ENCODE measurements at places on chromosomes 1 and 21.

GRCh38 chr1:241061062-241061461, 295.9 kb downstream of the RGS7 start:
- no peak for DNase-seq

DNA sequence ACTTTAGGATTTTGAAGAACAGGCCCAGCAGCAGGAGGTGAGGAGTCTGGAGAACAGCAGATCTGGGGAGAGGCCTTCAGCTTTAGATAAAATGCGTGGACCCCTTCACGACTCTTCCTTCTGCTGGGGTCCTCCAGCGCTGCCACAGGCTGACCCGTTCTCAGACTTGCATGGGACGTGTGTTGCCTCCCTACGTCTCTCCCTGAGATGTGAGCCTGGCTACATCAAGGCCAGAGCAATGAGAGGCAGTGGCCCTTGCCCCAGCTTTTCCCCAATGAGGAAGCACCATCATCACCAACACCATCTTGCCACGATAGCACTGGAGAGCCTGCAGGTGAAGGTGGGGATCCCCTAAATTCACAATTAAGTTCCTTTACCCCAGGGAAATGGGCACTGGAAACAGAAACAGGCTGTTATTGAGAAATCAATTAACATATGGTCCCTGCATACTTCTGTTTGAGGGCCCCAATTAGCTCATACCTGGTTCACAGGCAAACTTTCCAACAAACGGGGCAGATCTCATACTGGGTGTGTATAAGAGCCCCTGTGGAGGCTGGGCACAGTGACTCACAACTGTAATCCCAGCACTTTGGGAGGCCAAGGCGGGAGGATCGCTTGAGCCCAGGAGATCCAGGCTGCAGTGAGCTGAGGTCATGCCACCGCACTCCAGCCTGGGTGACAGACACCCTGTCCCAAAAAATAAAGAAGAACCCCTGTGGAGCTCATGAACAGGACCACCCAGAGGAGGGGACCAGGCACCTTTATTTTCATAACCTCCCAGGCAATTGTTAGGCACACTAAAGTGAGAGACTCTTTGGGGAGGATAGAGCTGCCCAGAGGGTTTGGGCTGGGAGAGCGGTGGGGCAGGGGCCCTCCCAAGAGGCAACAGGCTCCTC, 12.1 kb upstream of the ADAMTSL4 start:
- DNase-seq, result no peak

GRCh38 chr1:42924082-42924850, 34.4 kb downstream of the SLC2A1 start:
- DNase-seq, result no peak

- DNase-seq, result no peak
Observed at GRCh38 chr1:116808200-116808847, 54.1 kb downstream of the CD2 start.

DNA sequence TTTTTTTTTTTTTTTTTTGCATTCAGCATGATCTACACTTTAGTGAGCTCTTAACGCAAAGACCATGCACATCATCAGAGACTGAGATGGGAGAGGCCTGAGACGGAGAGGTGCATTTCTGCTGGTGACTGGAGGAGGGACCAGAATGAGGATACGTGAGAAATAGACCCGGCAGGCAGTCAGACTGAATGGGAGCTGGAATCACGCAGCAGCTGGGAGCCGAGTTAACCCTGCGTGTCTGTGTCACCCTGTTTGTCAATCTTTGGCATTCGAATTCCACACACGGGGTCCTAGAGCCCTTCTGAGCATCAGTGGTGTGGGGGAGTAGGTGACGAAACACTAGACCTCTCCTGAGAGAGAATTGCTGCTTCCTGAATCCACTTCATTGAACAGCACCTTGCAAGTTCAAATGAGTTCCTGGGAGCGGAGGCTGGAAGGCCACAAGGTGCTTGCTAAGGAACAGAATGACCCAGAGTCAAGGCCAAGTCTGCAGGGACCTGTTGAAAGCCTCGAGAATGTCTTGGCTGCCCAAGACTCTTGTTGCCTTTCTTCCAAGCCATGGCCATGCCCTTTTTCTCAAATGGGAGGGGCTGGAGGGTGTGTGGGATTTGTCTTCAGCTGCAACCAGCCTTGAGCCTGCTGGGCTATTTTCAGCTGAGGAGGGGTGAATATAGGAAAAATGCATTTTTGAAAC, 123.3 kb downstream of the CNIH3 start:
- DNase-seq, result no peak

GRCh38 chr1:3711780-3712451, 40.3 kb upstream of the CCDC27 start:
- DNase-seq, result no peak

GRCh38 chr1:109239409-109240068, 9.8 kb upstream of the CELSR2 start:
- DNase-seq, result no peak

Measured in SIG-M5 (cell line).